ENCODE measurements at places on chromosomes 12 and 14. TPM values are rescaled to one million over a fixed set of nuclear protein-coding genes. Genes with fewer than 3 reads are reported as not detected.

GRCh38 chr12:72448089-72448488 lies 175.9 kb downstream of the TRHDE start:
- DNase-seq, result no peak
- no peak overlapping the region for H3K4me3 ChIP-seq
- no peak overlapping the region for H3K27ac ChIP-seq
- H3K27me3 ChIP-seq, result no peaks in the 10 kb centered on the region
- H3K36me3 ChIP-seq, result peaks cover 4% of the 10 kb centered on the region
- H3K4me1 ChIP-seq, result no peaks in the 10 kb centered on the region

DNA sequence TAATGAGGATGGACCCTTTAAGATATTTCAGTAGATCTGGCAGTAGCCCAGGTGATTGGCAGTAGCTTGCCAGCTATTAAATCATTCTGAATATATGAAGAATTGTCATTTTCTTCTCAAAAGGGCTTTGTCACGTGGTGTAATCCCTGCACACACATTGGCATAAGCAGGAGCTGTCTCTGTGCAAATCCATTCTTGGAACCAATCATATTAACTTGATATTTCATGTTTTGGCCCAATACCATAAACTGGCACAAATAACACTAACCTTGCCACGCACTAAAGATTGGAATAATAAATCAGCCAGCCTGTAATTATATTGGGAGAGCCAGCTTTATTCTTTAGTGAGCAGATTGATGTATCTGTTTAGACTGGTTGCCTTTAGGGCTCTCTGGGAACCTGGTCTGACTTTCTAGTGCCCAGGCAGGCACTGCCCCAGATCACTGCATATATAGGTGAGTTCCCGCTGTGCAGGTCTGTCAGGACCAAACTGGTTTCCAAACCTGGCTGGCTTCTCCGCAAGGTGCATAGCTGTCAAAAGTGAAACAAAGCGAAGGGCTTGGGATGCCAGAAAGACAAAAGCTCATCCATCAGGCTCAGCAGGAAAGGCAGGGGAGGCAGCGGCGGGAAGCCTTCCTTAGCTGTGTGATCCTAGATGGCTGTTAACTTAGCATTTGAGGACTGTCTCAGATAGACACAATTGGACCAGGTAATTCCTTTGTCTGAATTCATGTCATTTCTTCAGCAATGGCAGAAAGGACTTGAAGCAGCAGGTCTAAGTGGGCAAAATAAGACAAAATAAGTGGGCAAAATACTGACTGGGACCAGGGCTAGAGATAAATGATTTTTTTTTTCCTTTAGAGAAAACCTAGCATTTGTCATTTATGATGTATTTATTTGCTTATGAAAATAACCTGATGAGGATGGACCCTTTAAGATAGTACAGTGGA lies 128.8 kb upstream of the DYRK2 start:
- DNase-seq, result no peak
- H3K4me3 ChIP-seq, result no peak overlapping the region
- H3K4me1 ChIP-seq, result peaks cover 22% of the 10 kb centered on the region
- no peaks in the 10 kb centered on the region for H3K36me3 ChIP-seq
- peaks cover 11% of the 10 kb centered on the region for H3K27me3 ChIP-seq
- H3K27ac ChIP-seq, result no peak overlapping the region

DNA sequence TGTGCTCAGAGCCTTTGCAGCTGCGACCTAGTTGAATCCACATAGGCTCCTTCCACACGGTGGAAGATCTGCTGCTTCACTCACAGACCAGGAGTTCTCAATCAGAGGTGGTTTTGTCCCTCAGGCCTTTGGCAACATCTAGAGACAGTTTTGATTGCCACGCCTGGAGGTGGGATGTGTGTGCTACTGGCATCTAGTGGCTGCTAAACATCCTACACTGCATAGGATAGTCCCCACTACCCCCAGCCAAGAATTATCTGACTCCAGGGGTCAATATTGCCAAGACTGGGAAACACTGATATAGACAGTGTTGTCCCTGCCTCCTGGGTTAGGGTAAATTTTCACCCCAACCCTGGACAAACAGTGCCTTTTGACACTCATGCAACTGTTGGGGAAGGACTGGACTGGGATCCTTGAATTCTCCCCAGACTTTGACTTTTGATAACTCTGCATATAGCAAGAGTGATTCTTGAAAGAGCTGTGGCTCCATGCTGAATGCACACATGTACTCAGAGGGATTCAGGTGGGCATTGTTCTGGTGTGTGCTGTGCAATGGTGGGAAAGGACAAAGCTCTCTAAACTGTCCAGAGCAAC lies 39.8 kb downstream of the BAZ2A start:
- no peaks in the 10 kb centered on the region for H3K27me3 ChIP-seq
- H3K36me3 ChIP-seq, result peaks cover 17% of the 10 kb centered on the region

DNA sequence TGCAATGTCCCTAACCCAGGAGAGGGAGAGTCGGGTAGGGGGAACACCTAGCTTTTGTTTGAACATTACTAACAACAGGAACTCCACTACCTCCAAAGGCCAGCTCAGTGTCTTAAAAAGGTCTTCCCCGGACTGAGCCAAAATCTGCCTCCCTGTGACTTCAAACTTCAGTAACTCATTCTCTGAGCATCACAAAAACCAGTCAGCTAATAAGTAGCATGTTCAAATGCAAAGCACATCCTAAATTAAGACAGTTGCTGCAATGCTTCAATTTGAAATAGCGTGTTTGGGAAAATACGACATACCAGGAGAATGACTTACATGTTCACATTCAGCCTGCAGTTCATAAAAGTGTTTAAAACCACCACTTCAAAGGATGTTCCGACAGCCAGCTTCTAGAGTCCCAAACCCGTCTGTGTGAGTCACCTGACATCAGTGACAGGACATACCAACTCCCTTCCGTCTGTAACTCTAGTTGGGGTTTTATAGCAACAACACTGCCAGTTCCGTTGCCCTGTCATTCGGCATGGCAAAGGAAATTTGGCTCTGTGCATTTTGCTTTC lies 13.0 kb downstream of the ZFP36L1 start:
- H3K4me3 ChIP-seq, result no peak overlapping the region
- H3K4me1 ChIP-seq, result peaks cover 35% of the 10 kb centered on the region
- peaks cover under 1% of the 10 kb centered on the region for H3K36me3 ChIP-seq
- no peak for DNase-seq
- no peaks in the 10 kb centered on the region for H3K27me3 ChIP-seq
- peak overlapping the region; percentile 84 for H3K27ac ChIP-seq

DNA sequence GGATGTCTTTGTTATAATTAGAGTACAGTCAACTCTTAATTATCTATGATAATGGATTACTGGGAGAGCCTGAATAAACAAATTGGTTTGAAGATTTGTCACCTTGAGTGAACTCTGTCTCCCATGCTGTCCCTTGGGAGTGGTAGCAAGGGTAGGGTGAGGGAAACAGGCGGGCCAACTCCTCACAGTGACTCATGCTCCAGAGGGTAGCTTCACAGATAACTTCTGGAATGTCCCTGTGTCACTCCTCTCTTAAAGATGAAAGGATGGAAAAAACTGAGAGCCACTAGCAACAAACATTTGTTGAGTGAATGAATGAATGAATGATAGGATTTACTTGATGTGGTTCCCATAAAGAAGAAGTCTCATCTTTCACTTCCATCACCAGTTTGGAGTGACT lies 53.5 kb downstream of the RASSF9 start:
- no peak for DNase-seq
- H3K27ac ChIP-seq, result no peak overlapping the region
- H3K4me1 ChIP-seq, result peaks cover 7% of the 10 kb centered on the region
- no peaks in the 10 kb centered on the region for H3K36me3 ChIP-seq

GRCh38 chr12:94815958-94816357 lies 165.6 kb upstream of the TMCC3 start:
- no peak overlapping the region for H3K27ac ChIP-seq
- H3K27me3 ChIP-seq, result no peaks in the 10 kb centered on the region
- H3K4me1 ChIP-seq, result peaks cover 5% of the 10 kb centered on the region
- H3K36me3 ChIP-seq, result no peaks in the 10 kb centered on the region
- no peak overlapping the region for H3K4me3 ChIP-seq

GRCh38 chr12:113619202-113619601 lies 147.5 kb upstream of the LHX5 start:
- no peak overlapping the region for H3K27ac ChIP-seq
- no peak for DNase-seq
- no peaks in the 10 kb centered on the region for H3K36me3 ChIP-seq

DNA sequence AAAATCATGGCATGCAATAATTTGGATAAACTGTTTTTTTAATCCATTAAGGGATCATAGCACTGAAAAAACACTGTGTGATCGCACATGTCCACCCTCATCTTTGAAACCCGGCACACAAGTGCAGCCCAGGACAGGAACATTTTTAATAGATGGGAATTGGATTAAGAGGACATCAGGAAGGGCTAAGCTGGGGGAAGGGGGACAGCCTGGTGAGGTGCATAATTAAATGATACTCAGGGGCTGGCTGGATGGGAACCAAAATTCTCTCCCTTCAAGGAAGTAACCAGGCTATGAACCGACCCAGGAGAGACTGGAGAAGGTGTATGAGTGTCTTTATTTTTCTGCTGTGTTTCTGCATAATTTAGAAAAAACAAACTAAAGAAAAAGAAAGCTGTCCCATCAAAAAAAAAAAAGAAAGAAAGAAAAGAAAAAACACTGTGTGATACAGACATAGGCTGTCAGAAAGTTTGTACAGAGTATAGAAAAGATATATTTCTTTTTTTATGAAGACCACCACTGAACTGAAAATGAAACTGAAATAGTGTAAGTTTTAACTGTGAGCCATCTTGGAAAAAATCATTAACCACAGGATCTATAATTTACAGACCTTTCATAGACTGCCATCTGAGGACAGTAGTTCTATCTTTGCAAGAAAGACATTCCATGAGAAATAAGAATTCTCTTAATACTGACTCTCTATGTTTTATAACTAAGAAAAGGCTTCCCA lies 75.1 kb upstream of the SLC38A4 start:
- no peaks in the 10 kb centered on the region for H3K4me1 ChIP-seq
- no peaks in the 10 kb centered on the region for H3K27me3 ChIP-seq
- no peak overlapping the region for H3K27ac ChIP-seq
- no peak overlapping the region for H3K4me3 ChIP-seq

- no peaks in the 10 kb centered on the region for H3K36me3 ChIP-seq
- no peak overlapping the region for H3K4me3 ChIP-seq
- H3K4me1 ChIP-seq, result peaks cover 5% of the 10 kb centered on the region
- peaks cover 3% of the 10 kb centered on the region for H3K27me3 ChIP-seq
- DNase-seq, result no peak
Observed at GRCh38 chr14:74563586-74564159, 48.4 kb downstream of the LTBP2 start.

DNA sequence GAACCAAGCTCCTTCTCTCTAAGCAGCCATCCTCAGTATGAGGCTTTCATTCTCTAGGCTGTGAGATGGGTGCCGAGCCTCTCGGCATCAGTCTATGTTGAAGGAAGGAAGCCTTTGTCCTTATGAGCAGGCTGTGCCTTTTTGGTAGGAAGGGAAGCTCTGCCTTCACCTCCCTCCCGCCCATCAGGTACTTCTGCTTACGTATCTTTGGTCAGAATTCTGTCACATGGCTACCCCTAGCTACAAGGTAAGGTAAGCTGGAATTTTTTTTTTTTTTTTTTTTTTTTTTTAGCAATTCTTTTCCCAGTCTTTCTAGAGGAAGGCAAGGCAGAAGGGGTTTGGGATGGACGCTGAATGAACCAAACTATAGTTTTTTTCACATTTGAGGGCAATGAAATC lies 16.9 kb downstream of the BATF start:
- no peak for DNase-seq
- no peak overlapping the region for H3K27ac ChIP-seq
- H3K4me3 ChIP-seq, result no peak overlapping the region
- peaks cover 4% of the 10 kb centered on the region for H3K27me3 ChIP-seq
- peaks cover 2% of the 10 kb centered on the region for H3K4me1 ChIP-seq
- H3K36me3 ChIP-seq, result no peaks in the 10 kb centered on the region

FAM181A gene
- not detected for total RNA-seq

HOXC12 gene
- not detected for total RNA-seq

PELI2 gene
- 32.2 TPM for total RNA-seq
